ENCODE measurements at places on chromosomes 5 and 9.

GRCh38 chr5:138233280-138233679 is 20.2 kb upstream of the CDC23 start:
- DNase-seq = no peak

GRCh38 chr5:6011199-6011598 is 367.1 kb downstream of the MED10 start:
- no peak for DNase-seq

DNA sequence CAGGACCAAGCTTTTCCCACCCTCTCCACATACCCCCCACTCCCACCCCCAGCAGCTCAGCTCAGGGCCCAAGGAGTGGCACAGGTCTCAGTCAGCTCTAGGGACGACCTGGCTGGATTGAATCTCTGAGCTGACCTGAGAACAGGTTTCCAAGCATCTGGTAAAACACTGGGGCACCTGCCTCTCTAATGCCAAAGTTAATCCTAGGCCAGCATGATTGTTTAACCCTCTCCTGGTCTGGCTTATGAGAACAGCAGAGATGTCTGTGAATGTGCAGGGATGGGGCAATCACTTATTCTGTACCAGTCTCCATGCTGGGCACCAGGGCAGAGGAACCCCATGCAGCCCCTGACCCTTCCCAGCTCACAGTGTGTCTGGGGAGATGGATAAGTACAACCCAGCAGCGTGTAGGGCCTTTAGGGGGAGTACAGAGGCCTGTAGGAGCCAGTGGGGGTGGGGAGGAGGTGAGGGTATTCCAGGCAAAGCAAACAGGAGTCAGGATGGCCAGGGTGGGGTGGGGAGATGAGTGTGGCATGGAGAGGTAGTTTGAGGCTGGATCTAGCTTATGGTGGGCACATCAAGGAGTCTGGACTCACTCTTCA is 678 bp upstream of the KIF12 start:
- no peak for DNase-seq

- no peak for DNase-seq
Measured at GRCh38 chr9:114503009-114503408, 2.3 kb downstream of the WHRN start.

DNA sequence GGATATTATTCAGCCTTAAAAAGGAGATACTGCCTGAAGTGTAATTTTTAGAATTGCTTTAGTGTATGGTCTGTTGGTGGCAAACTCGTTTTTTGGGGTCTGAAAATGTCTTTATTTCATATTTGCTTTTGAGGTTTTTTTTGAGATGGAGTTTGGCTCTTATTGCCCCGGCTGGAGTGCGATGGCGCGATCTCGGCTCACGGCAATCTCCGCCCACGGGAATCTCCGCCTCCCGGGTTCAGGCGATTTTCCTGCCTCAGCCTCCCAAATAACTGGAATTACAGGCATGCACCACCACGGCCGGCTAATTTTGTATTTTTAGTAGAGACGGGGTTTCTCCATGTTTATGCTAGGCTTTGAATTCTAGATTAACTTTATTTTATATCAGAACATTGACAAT is 20.2 kb upstream of the PCDHB1 start:
- no peak for DNase-seq
